ENCODE measurements at places on chromosomes 1 and 21. TPM values are rescaled to one million over a fixed set of nuclear protein-coding genes. Genes with fewer than 3 reads are reported as not detected.

- no peak for DNase-seq
Observed at GRCh38 chr1:228147151-228147693, 2.5 kb upstream of the GJC2 start.

The ESPN gene
- total RNA-seq = 3.8 TPM

- DNase-seq = peak; percentile 33
Observed at GRCh38 chr1:25066256-25066655, 136.2 kb upstream of the RUNX3 start.

DNA sequence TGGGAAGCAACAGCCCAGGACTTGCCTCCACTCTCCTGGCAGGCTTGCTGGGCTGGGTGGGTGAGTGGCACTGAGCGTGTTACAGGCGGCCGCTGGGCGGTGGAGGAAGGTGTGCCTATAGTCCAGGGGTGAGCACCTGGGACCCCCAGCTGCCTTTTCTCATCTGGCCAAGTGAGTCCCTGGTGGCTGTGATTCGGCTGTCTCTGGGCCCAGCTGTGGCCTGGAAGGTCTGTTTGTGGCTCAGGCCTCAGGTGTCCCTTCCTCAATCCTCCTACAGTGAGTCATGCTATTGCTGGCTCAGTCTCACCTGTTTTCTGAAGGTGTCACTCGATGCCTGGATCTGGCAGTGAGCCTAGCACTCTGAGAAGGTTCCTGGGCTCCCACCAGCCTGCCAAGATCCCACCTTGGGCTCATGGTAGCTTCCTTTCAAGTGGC lies 564.2 kb downstream of the PTPRU start:
- DNase-seq = no peak

GRCh38 chr1:179082333-179082998 lies 596 bp downstream of the TOR3A start:
- DNase-seq = peak; percentile 38

DNA sequence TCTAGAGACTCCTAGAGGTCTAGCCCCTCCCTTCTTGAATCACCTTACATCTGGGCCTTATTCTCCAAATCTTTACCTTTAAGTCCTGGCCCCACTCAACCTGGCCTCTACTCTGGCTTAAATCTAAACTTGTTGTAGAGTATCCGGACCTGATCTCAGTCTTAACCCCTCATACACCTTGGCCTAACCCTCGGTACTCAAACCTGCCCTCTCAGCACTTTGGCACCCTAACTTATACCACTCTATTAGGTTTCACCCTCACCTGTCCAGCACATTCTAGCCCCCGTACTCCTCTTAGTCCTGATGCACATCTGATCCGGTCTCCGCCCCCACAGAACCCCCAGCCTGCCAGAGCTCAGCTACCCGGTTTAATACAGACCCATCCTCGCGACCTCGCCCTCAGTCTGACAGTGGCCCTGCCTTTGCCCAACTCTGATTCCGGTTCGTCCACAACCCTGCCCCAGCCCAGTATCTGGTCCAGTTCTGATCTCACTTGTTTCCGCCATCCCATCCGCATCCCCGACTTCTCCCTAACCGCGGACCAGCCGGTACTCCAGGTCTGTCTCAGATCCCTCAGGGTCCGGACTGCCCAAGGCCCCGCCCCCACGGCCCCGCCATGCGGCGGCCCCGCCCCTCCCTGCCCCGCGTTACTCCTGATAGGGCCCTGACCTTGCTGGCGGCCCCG lies 1.5 kb downstream of the TRIM62 start:
- peak; percentile 96 for DNase-seq
